ENCODE measurements at places on chromosomes 4 and X. TPM values are rescaled to one million over a fixed set of nuclear protein-coding genes. Genes with fewer than 3 reads are reported as not detected.

Gene TLR3
- polyA plus RNA-seq, result 0.68 TPM

Gene BMX
- polyA plus RNA-seq, result not detected

Gene EVC
- polyA plus RNA-seq, result 4.9 TPM

Gene NDST3
- polyA plus RNA-seq, result not detected

Gene PRICKLE3
- polyA plus RNA-seq, result 5.1 TPM

Gene CRMP1
- polyA plus RNA-seq, result 1.6 TPM

Gene RASSF6
- not detected for polyA plus RNA-seq

Gene RHOXF2B
- polyA plus RNA-seq, result not detected

Gene UGT2B11
- polyA plus RNA-seq, result not detected

Gene CT45A10
- not detected for polyA plus RNA-seq

Measured in GM23248 (cell line).